Right renal cortex interstitium (tissue), 3 donors: ENCODE measurements at places on chromosomes 12 and 14.

DNA sequence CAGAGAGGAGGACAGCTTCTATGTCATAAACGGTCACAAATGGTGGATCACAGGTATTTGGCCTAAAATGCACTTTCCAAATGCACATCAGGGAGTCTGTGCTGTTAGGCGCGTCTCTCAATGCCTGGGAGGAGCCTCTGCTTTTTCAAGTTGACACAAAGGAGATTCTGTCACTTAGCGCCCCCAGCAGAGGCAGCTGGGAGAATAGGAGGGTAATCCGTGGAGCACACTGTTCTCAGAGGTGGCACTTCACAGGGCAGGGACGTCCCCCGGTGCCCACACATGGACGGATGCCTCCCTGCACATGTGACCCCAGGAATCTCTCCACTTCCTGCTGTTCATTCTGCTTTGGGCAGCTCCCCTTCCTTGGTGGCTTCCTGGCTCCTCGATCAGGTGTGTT is 19.4 kb upstream of the ALDH2 start:
- DNase-seq, result no peak

- no peak for DNase-seq
These were observed 78.4 kb upstream of the PPM1H start for GRCh38 chr12:63013302-63013701.

GRCh38 chr12:62194616-62195015 is 65.6 kb upstream of the USP15 start:
- no peak for DNase-seq

DNA sequence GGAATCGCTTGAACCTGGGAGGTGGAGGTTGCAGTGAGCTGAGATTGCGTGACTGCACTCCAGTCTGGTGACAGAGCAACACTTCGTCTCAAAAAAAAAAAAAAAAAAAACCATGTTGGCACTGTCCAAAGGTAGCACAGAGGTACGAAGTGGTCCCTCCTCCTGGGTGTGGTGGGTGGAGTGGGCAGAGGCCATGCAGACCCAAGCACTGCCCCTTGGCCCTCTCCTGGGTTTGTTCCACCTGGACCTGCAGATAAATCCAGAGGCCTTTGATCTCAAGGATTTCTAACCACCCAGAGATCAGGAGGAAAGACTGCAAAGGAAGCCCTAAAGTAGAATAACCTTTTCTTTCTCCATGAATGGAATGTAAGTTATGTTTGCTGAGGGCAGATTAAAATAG is 8.7 kb upstream of the GALNT6 start:
- no peak for DNase-seq

DNA sequence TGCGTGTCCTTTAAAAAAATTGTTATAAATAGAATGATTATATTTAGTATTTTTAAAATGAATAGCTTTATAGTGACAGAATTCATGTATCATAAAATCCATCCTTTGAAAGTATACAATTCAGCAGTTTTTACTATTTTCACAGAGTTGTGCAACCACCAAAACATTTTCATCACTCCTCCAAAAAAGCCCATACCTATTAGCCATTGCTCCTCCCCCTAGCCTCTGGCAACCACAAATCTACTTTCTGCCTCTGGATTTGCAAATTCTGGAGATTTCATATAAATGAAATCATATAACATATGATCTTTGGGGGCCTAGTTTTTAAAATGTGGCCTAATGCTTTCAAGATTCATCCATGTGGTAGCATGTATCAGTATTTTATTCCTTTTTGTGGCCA is 117.9 kb upstream of the MED13L start:
- DNase-seq, result no peak

DNA sequence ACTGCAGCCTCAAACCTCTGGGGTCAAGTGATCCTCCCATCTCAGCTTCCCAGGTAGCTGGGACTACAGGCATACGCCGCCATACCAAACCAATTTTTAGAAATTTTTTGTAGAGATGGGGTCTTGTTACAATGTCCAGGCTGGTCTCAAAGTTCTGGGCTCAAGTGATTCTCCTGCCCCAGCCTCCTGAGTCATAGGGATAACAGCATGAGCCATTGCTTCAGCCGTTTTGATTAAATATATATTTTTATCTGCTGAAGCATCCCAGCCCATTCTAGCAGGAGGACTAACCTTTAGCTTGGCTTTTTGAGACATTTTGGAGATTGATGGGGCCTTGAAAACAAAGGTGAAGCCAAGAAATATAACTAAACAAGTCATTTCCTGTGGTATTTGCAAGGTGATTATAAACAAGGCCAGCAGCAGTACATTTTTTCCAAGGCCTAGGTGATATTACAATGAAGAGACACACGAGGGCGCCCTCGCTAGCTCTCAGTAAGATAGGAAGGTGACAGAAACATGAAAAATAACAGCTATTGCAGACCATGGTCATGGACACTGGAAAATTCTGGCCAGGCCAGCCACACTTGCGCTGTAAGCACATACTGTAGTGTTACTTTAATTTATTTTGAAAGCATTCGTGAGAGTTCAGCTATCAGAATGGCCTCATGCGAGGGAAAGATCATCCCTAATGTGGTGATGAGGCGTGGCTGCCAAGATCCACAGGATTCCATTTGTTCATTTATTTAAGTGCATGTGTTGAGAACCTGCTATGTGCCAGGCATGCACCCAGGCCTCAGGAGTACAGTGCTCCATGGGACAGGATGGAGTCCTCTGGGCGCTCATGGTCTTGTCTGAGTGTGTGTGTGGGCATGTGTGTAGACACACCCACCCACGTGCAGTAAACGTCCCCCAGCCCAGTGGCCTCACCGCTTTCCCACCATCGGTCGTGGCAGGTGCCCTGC is 63.5 kb downstream of the DGLUCY start:
- no peak for DNase-seq

GRCh38 chr12:93766796-93767523 is 89.8 kb downstream of the CRADD start:
- no peak for DNase-seq

GRCh38 chr12:27162229-27162537 is 79.8 kb upstream of the C12orf71 start:
- DNase-seq, result no peak

DNA sequence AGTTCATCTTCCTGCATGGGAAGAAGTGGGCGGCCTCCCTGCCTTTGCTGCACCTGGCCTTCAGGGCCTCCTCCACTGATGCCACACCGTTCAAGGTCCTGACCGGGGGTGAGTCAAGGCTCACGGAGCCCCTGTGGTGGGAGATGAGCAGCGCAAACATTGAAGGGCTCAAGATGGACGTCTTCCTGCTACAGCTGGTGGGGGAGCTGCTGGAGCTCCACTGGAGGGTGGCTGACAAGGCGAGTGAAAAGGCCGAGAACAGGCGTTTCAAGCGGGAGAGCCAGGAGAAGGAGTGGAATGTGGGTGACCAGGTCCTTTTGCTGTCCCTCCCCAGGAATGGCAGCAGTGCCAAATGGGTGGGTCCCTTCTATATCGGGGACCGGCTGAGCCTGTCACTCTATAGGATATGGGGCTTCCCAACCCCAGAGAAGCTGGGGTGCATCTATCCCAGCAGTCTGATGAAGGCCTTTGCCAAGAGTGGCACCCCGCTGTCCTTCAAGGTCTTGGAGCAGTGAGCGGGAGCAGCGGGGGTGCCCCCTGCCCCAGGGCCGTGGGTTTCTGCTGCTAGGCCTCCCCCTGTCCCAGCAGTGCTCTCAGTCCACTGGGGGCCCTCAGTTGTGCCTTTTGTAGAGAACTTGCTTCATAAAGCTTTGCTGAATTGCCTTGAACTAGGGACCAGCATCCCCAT is 12.4 kb downstream of the CBLN3 start:
- no peak for DNase-seq

- DNase-seq, result no peak
These were observed 21.1 kb downstream of the PPP1CC start for GRCh38 chr12:110721570-110721969.

DNA sequence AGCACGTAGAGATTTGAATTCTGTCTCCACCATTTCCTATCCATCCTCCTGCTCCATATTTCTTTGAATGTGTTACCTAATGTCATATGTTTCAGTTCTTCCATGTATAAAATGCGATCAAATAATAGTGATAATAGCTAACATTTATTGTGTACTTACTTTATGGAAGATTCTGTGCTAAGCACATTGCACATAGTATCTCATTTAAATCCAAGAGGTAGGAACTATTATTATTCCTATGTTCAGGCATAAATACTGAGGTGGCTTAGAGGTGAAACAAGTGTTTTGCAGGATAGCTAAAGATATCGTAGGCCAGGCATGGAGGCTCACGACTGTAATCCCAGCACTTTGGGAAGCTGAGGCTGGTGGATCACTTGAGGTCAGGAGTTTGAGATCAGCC is 17.5 kb upstream of the AICDA start:
- no peak for DNase-seq

DNA sequence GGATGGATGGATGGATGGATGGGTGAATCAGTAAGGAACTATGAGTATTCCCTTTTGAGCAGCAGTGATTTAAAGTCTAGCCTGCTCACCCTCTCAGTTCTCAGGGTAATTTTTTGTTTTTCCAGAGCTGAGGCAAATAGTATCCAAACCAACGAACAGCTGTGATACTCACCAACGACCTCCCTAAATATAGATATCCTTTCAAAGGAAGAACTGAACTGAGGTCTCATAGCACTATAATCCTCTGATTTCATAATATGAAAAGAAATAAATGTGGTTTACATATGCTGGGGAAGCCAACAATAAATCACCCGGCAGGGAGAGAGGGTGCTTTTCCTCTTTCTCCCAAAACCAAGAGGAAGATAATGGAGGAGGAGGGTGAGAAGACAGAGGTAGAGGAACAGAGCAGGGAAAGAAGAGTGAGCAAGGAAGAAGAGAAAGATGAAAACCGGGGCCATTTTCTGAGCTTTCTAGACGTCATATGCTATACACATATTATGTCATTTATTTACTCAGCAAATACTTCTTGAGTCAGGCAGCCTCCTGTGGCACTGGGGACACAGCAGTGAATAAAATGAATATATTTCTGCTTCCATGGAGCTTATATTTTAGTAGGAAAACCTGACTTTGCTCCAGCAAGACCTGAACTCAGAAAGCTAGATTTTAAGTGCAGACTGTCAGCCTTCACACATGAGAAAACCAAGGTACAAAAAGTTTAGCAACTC is 710.7 kb upstream of the TBX3 start:
- no peak for DNase-seq

DNA sequence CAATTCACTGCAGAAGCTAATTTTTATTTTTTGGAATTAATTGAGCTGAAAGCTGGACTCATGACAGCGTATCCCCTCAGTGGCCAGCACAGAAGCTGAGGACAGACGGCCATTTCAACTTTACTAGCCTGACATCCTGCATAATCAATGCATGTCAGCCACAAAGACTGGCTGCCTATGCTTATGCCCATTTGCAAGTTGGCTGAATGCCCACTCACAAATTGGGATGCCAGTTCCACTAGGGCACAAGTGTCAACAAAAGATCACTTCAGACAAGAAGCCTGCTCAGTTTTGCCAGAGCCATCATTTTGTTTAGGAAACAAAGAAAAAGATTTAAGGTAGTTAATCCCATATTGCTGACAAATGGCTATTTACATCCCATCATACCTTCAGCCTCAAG is 417.6 kb downstream of the NOVA1 start:
- no peak for DNase-seq

- no peak for DNase-seq
These were observed 14.8 kb upstream of the LRRC9 start for GRCh38 chr14:59905188-59905587.

DNA sequence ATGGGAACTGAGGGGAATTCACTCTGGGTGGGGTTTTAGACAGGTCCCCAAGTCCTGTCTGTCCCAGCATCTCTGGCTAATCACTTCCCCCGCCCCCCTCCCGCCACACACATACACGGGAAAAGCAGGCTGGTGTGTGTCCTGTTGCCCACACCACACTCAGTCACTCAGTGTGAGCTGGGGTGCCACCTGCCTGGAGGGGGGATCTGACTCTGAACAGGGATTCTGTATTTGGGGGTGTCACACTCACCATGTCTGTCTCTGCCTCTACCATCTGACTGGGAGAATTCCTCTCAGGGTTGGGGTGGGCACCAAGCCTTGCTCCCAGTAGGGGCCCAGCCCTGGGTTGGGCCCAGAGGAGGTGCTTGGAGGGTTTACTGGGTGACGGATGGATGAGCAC is 31.1 kb downstream of the SH2B3 start:
- DNase-seq, result no peak

- DNase-seq, result no peak
These were observed 32.4 kb downstream of the EPS8 start for GRCh38 chr12:15756822-15757221.

GRCh38 chr12:64813723-64814122 is 10.7 kb upstream of the TBC1D30 start:
- no peak for DNase-seq

GRCh38 chr14:75435473-75435872 is 7.7 kb downstream of the JDP2 start:
- no peak for DNase-seq

DNA sequence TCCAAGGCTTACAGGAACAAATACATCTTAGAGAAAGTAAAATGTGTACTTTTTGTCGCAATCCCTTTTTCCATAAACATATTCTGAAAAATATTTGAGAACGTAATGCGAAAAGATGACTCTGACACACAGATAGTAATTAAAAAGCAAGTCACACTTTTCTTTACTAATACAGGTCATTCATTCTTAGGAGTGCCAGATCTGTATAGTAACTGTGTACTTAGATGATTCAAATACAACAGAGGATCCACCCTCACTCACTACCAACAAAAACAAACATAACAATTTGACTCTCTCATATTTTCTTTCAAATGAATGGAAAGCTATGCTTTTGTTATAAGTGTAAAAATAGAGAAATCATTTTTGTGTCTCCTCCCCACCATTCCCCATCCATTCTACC is 795.4 kb downstream of the SLC6A15 start:
- no peak for DNase-seq
